PC-3 (cell line): ENCODE measurements at places on chromosomes 3 and 15.
A peak's percentile ranks its signal among the peaks of the same experiment; 100 is the strongest.

- 0 out of 2 replicates have a peak overlapping the region, but pooled peaks have one; percentile 3 for H3K27ac ChIP-seq
- no peaks in the 10 kb centered on the region for H3K27me3 ChIP-seq
- peaks cover 6% of the 10 kb centered on the region for H3K4me1 ChIP-seq
Observed at GRCh38 chr3:175940243-175940642, 1081.1 kb downstream of the NAALADL2 start.

DNA sequence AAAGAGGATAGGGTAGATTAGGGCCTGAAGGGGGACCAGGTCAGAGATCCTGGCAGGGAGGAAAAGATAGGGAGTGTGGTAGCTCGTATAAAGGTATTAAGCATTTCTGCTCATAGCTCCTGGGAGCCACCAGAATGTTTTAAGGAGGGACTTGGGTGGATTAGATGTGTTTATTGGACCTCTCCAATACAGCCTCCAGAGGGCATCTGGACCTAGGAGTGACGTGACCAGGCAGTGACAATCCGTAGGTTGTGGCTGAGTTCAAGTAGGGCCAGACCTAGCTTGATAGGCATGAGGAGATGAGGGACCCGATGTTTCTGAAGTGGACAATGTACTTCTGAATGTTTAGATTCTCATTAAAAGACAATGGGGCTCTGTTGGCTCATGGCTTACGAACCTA is 435.2 kb downstream of the MCTP2 start:
- H3K36me3 ChIP-seq, result no peaks in the 10 kb centered on the region
- H3K4me3 ChIP-seq, result no peak overlapping the region
- DNase-seq, result no peak
- H3K27me3 ChIP-seq, result peaks cover 44% of the 10 kb centered on the region
- no peak overlapping the region for H3K27ac ChIP-seq

DNA sequence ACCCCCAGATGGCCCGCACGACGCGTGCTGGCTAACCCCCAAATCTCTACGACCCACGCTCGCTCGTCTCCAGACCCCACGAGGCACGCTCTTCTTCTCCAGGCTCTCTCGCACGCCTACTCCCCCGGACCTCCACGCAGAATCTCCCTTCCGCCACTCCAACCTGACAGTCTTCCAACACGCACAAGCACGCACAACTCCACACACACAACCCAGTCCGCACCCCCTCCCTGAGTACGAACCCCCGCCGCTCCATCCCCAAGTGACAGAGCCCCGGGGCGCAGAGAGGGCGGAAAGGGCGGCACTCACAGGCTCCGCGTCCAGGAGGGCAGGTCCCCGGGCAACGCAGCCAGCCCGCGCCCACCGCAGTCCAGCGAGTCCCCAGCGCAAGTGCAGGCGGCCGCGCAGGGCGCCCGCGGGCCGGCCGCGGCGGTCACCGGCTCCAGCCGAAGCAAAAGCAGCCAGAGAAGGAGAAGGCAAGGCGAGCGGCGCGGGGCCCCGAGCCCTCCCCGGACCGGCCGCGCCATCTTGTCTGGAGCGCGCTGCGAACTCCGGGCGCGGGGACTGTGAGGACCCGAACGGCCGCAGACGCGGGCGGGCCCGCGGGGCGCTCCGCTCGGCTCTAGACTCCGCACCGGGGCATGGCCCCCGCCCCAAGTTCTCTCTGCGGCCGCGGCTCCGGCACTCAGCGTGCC is 794 bp downstream of the LRIG1 start:
- DNase-seq, result no peak
- peak overlapping the region; percentile 64 for H3K4me3 ChIP-seq
- H3K36me3 ChIP-seq, result no peaks in the 10 kb centered on the region
- H3K27ac ChIP-seq, result no peak overlapping the region
- no peaks in the 10 kb centered on the region for H3K4me1 ChIP-seq

- no peak overlapping the region for H3K27ac ChIP-seq
- H3K4me3 ChIP-seq, result no peak overlapping the region
- no peak for DNase-seq
Observed at GRCh38 chr3:31025541-31025940, 131.1 kb upstream of the GADL1 start.
